T-cell (primary cell): ENCODE measurements at places on chromosomes 5 and 9. TPM values are rescaled to one million over a fixed set of nuclear protein-coding genes. Genes with fewer than 3 reads are reported as not detected.

GRCh38 chr5:18968966-18969365 is 1019.0 kb downstream of the CDH18 start:
- no peaks in the 10 kb centered on the region for H3K27me3 ChIP-seq
- H3K27ac ChIP-seq, result no peak overlapping the region
- no peak for DNase-seq
- no peak overlapping the region for H3K4me3 ChIP-seq

Gene HAVCR1
- total RNA-seq, result 5.4 TPM

DNA sequence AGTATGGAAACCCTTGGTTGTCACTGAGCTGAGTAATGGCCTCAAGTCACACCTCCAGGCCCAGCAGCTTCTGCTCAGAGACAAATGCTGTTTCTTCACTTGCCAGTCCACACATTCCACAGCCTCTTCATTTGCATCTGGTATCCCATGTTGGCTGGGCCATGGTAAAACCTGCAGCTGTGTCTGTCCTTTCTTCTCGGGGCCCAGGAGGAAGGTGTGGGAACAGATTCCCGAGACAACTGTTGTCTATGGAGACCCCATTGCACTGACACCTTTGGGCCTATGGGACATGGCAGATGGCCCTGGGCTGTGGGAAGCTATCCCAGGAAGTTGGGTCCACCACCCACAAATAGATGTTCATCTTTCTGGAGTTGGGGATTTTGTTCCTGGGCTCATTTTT is 85.1 kb downstream of the MACROH2A1 start:
- DNase-seq, result no peak
- H3K4me3 ChIP-seq, result no peak overlapping the region
- H3K27ac ChIP-seq, result no peak overlapping the region
- no peaks in the 10 kb centered on the region for H3K4me1 ChIP-seq
- no peaks in the 10 kb centered on the region for H3K36me3 ChIP-seq
- no peaks in the 10 kb centered on the region for H3K27me3 ChIP-seq

Gene ELOVL7
- total RNA-seq, result 0.14 TPM

GRCh38 chr5:16457853-16458252 is 7.7 kb downstream of the ZNF622 start:
- H3K4me3 ChIP-seq, result no peak overlapping the region
- no peaks in the 10 kb centered on the region for H3K36me3 ChIP-seq
- peaks cover 11% of the 10 kb centered on the region for H3K4me1 ChIP-seq
- no peaks in the 10 kb centered on the region for H3K27me3 ChIP-seq

Gene TXN
- 38.3 TPM for total RNA-seq

Gene EQTN
- not detected for total RNA-seq

GRCh38 chr5:164306662-164307061 is 801.2 kb downstream of the MAT2B start:
- DNase-seq, result no peak
- no peak overlapping the region for H3K4me3 ChIP-seq
- no peak overlapping the region for H3K27ac ChIP-seq
- H3K27me3 ChIP-seq, result no peaks in the 10 kb centered on the region
- no peaks in the 10 kb centered on the region for H3K4me1 ChIP-seq

GRCh38 chr5:10564838-10565784 is 1.2 kb downstream of the ANKRD33B start:
- peak overlapping the region; percentile 57 for H3K4me3 ChIP-seq
- H3K4me1 ChIP-seq, result no peaks in the 10 kb centered on the region
- no peak for DNase-seq
- H3K36me3 ChIP-seq, result no peaks in the 10 kb centered on the region
- H3K27me3 ChIP-seq, result peaks cover 30% of the 10 kb centered on the region

Gene HSPA9
- total RNA-seq, result 148 TPM
